ENCODE measurements at places on chromosomes 1 and 21.

- no peak for DNase-seq
These were observed 57.4 kb upstream of the SCYL3 start for GRCh38 chr1:169951108-169951507.

DNA sequence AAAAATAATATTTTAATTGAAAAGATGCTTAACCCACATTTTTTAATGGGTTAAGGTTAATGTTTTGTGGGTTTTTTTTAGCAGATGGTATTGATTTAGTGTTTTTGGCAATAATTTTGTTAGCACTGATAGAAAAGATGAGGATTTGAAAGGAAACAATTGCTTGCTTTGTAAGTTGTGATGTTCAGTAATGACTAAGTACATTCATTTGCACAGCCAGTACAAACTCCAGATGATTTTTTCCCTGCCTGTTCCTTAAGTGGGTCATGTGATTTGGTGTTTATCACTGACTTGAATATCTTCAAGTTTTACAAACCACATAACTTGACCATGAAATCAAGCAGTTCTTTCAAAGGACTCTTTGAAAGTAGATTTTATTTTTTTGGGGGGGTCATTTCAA is 15.0 kb downstream of the DISP1 start:
- DNase-seq, result no peak

GRCh38 chr1:41842326-41842725 is 76.4 kb downstream of the HIVEP3 start:
- DNase-seq, result no peak

GRCh38 chr1:55233145-55233777 is 18.1 kb upstream of the USP24 start:
- DNase-seq, result no peak

DNA sequence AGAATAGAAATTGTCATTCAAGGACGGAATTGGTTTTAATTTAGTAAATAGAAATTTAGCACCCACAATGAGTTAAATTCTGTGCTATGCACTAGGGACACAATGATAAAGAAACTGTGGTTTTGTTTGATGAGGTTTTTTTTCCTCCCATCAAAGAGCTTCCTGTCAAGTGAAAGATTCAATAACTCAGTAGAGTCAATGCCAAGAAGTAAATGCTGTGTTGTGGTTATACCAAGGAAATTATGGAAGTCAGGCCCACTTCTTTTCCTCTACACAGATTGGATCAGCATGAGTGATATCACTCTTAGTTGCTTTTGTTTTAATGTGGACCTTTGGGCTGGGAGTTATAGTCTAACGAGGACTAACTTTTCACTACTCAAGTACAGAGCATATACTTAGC is 1269.6 kb upstream of the ADGRL2 start:
- DNase-seq, result no peak

- DNase-seq, result peak; percentile 95
These were observed 123.3 kb upstream of the GADD45A start for GRCh38 chr1:67561704-67562113.

DNA sequence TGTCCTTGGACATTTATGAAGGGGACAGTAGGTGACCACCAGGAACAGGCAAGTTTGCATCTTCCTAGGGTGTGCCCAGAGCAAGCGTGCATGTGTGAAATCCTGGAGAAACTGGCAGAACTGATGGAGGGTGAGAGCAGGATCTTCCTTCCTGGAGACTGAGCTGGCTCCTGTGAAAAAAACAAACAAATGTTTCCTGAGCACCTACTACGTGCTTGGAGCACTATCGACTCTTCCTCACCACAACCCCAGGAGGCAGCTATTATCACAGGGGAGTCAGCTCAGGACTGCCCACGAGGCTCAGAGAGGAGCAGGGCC is 1.5 kb upstream of the EDN2 start:
- DNase-seq, result no peak

DNA sequence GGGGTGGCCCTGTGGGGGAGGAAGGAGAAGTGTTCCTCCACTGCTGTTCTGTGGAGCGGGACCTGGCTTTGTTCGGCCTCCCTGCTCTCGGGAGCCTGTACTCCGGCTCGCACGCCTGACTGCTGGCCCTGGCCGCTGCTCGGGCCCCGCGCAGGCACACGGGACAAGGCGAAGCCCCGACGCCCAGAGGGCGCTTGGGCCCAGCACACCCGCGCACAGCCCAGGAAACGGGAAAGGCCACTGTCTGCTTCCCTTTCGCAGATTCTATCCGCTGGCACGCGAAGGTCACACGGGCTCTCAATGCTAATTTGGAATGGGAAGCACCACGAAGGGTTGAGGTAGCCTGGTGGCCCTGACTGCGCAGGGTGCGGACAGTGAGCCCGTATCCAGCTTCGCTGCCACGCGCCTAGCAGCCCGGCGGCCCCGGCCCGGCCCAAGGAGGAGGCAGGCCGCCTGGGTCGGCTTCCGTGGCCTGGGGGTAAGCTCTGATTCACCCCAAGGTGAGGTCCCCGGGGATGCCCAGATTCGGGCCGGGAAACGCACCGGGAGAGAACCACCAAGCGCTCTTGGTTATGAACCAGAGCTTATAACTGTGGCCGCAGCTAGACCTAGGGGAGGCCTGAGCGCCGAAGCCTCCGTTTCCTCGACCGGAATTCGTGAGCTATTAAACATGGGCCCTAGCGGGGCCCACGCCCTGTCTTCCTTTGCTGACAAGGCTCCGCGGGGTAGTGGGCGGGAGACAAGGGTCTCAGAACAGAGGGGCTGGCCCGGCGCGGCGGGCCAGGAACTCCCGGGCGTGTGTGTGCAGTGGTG is 19.7 kb upstream of the TBX15 start:
- DNase-seq, result no peak

- no peak for DNase-seq
These were observed 4.6 kb downstream of the KLHDC8A start for GRCh38 chr1:205351984-205352713.

- DNase-seq, result no peak
These were observed 18.3 kb downstream of the KAZN start for GRCh38 chr1:14616632-14617396.

DNA sequence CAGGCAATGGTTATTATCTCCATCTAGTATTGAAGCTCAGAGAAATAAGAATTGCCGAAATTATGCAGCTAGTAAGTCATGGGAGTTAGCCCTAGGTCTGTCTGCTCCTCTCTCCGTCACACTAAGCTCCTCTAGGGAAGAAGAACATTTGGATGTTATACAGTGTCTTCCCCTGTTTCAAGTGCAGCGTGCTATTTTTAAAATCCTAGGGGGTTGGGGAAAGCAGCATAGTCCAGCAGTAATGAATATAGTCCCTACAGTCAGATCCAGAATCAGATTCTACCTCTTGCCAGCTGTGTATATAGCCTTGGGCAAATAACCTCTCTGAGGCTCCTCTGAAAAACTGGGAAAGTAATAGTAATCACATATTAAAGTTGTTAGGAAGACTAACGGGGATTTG is 44.5 kb upstream of the OSBPL9 start:
- no peak for DNase-seq

DNA sequence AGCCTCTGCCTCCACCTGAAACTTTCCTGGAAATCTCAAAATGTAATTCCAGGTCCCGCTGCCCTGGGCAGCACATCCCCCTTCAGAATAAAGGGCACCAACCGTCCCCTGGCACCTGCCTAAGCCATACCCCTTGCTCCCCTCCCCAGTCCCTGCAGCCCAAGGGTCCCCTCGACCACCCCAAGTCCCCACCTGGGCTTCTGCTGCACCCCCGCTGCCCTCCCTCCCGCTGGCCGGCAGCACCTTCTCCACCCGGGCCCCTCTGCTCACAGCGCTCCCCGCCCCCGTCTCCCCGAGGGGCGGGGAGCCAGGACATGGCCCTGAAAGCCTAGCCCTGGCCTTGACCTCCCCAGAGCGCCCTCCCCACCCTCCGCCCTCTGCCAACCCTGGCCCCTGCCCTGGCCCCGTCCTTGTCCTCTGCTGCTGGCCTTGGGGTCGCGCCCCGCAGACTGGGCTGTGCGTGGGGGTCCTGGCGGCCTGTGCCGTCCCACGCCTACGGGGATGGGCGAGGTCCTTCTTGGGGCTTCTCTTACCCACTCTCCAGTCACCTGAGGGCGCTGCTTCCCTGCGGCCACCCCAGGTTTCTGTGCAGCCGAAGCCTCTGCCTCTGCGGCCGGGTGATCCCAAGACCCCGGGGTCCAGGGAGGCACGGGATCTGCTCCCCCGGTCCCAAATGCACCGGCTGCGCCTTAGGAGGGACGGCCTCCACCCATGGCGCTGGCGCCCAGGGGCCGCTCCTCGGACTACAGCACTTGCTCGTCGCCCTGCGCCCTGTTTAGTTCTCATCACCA is 41.7 kb downstream of the WDR4 start:
- DNase-seq, result no peak

DNA sequence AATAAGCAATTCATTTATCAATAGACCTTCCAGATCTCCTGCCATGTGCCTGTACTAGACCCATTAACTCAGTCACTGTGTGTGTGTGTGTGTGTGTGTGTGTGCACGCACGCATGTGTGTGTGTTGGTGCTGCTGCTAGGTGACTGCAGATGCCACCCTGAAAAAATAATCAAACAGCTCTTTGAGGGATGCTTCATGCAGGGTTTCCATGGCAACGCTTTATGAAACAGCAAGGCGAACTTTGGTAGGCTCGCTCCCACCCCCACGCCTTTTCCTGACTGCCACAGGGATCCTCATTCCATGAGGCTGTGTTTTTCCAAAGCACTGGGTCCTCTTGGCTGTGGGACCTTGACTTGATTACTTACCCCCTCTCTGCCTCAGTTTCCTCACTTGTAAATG is 94.0 kb downstream of the HMGB4 start:
- DNase-seq, result no peak

DNA sequence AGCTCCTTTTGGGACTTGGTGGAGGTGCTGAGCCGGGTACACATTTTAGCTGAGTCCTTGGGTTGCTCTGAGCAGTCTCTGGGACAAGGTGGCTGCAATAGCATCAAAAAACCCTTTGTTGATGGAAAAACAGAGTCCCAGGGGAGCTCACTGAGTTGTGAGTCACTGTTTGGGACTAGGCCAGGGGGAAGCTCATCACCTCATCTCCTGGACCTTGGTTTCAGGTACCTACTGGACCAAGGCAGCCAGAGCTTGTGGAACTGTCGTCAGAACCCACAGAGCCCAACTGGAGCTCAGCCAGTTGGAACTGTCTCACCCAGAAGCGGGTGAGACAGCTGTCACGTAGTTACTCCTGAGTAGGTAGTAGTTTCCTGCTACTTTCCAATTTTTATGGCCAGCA is 146.7 kb downstream of the HLX start:
- no peak for DNase-seq

- no peak for DNase-seq
These were observed 42.4 kb downstream of the S100B start for GRCh38 chr21:46562472-46562871.
